ENCODE measurements at places on chromosomes 7 and 10. TPM values are rescaled to one million over a fixed set of nuclear protein-coding genes. Genes with fewer than 3 reads are reported as not detected.

SPACDR gene
- 0.25 TPM for total RNA-seq

VWC2 gene
- 3.9 TPM for total RNA-seq

CLCN1 gene
- total RNA-seq: not detected

CALHM3 gene
- not detected for total RNA-seq

LEP gene
- not detected for total RNA-seq

ANKRD30A gene
- total RNA-seq: not detected

MORN4 gene
- total RNA-seq: 28.3 TPM
